ENCODE measurements at places on chromosomes 1 and 21.
A peak's percentile ranks its signal among the peaks of the same experiment; 100 is the strongest.

DNA sequence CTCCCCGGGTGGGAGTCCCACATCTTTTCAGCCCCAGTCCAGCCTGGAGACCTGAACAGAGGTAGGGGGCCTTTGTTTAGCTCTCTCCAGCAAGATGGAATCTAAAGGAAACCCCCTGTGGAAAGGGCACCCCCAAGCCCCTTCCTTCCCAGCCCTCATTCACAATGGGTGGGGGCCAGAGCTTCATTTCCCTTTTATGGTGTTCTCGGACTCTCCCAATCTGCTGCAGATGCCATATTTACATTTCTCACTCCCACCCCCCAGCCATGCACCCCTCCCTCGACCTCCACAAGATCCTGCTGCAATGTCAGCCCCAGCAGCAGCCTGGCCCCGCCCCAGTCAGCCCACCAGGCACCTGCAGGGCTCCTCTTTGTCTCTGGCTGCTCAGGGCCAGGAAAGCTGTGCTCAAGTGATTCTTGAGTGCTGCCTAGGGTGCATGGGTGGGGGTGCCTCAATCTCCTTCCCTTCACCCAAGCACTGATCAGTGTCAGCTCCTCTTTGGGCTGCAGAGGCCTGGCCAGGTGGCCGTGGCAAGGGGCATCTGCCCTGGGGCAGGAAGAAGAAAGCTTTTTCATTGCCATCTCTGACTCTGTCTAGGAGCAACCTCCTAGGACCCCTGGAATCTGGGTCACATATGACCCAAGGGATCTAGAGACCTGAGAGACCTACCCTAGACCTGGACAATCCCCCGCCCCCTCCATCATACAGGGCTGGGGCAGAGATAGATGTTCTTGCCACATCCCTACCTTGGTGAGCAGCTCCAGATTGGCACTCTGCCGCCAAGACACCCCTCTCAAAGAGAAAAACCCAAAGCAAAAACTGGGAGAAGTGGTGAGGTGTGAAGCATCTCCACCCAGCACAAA, 1.7 kb downstream of the KIF21B start:
- DNase-seq: no peak

- no peak for DNase-seq
Measured at GRCh38 chr21:44815852-44816628, 1.8 kb downstream of the SUMO3 start.

GRCh38 chr1:5717031-5717682, 275.1 kb downstream of the NPHP4 start:
- DNase-seq: no peak

DNA sequence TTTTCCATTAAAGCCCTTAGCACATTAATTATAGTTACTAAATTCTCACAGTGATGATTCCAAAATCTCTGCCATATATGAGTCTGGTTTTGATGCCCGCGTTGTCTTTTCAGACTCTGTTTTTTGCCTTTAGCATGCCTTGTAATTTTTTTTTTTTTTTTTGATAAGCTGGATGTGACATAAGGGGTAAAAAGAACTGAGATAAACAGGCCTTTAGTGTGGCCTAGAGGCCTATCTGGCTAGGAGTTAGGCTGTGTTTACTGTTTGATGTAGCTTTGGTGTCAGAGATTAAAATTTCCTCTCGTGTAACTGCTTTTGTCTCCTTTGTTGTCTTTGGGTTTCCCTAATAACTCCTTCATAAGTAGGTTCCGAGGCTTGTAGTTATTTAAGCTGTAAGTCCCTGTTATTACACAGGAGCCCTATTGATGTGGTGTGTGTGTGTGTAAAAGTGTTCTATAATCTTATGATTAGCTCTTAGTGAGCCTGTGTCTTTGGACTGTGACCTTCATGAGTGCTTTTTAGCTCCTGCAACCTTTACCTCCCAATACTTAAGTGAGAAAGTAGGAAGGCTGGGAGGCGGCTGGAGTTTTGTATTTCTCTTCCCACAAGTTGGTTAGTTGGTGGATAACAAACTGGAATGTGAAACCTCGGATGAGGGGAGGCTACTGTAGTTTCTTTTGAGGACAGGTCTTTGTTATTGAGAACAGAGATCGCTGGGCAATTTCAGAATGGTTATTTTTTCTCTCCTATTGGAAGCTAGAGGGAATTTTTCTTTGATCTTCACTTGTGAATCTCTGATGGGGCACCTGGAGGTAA, 19.3 kb downstream of the HS2ST1 start:
- DNase-seq: no peak

DNA sequence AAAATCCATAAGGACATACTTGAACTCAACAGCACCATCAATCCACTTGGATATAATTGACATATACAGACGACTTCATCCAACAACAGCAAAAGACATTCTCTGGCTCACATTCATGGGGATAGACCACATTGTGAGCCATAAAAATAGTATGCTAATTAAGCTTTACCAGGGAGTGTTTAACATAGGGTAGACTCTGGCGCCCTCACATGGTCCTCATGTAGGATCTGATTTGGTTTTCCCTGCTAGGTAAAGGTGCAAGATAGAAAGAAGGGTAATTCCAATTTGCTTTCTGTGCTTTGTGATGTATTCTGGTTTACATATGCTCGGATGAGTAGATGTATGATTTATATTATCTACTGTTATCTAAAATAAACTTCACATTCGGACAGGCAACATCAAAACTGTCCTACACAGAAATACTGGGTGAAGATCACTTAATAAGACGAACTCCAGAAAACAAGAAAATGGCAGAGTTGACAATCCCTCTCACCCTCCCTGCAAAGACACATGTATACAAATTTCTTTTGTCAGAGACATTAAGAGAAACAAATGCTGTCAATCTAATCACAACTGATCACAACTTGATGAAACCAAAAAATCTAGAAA, 27.7 kb downstream of the CR1L start:
- no peak for DNase-seq

DNA sequence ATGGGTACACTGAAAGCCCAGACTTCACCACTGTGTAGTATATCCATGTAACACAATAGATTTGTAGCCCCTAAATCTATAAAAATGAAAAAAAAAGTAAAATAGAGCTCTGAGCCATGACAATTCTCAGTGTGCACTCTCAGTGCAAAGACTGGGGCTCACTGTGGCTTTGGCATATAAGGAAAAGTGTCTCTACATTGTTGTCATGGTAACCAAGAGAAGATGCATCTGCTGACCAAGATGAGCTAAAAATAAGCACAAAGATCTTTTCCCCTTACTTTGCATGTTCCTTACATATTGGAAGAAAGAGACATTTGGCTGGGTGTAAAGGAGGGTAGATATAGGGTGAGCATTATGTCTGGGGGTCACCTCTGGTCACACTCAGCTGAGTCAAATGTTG, 12.0 kb downstream of the PGLYRP4 start:
- DNase-seq: no peak

DNA sequence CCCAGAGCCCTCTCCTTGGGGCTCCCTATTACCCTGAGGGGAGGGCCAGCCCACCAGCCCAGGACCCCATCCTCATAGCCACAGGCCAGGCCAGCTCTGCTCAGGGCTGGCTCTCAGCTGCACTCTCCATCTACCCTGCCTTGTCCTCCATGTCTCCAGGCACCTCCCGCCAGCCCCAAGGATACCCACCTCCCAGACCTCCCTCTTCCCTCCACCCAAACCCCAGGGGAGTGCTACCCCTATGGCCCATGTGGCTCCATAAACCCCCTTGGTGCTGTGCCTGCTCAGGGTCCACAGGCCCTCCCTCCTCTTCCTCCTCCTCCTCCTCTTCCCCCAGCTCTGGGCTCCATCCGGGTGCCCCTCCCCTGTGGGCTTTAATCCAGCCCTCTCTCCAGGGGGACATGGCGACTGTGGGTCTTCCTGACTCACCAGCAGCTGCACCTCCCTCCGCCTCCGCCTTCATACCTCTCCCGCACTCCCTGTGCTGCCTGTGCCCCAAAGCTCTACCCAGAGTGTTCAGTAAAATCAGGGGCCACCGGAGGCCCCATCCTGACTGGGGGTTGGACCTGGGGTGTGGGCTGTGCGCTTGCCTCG, 9.1 kb downstream of the YBEY start:
- DNase-seq: no peak

GRCh38 chr1:205056956-205057568, 14.1 kb downstream of the CNTN2 start:
- no peak for DNase-seq

DNA sequence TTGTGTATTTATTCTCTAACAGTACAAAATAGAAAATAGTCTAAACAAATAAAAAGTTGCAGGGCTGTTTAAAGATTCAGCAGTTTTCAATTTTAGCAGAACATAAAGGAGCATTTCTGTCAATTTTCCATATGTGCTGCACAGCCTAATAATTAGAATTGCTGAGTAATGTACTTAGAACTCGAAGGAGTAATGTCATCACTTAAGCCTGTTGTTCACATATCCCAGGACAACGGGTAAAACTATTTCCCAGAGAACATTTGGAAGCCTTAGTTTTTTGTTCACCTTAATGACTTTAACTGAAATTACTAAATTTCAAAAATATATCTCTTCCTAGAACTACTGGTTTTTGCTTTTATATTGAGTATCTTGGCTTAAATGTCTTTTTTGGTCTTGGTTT, 81.6 kb downstream of the ZP4 start:
- no peak for DNase-seq

DNA sequence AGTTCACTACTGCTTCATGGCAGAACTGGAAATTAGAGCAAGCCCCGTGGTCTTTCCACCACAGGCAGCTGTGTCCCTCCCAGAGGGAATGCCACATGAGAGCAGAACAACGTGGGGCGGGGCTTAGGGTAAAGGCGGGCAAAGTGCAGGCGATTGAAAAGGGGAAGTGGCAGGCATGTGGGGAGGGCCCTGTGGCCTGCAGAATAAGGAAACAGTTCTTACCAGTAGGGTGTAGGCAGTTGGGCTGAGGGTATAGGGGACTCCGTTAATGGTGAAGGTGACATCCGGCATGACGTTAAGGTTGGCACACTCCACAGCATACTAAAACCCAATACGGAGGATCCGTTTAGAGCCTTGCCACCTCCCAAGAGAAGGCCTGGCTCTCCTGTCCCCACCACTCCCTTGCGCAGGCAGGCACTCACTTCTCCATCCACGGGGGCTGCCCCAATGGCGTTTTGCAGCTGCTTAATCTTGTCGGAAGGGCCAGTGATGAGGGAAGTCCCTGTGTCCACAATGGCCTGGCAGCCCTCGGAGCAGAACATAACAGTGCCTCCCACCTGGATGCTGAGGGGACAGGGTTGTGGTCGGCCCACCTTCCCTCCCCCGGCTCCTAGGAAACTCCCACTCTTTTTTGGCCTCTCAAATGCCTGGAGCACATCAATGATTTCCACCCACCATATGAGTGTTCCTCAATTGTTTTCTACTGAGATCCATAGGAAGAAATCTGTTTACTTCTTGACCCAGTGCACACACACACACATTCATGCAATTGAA, 9.1 kb upstream of the RAB7B start:
- peak; percentile 66 for DNase-seq

DNA sequence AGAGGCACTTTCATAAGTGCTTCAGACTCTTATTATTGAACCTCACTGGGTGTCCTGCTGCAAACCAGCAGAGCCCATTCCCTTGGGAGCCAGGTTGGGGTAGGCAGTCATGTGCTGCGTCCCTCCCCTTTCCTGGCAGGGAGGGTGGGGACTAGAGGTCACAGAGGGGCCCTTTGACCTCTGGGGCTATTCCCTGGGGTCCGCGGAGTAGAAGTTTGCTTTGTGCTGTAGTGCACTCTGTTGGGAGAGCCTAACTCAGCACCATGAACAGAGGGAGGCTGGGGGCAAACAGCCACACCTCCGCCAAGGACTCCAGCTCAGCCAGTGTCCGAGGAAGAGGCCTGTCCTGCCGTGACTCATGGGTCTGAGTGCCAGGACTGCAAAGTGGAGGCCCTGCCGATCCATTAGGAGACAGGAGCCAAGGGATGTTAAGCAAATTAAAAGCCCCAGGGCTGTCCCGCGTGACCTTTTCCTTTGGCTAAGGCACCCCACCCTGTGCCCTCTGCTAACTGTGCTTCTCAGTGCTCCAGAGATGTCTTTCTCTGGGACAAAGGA, 3.0 kb upstream of the IGSF21 start:
- DNase-seq: no peak

- peak; percentile 78 for DNase-seq
Measured at GRCh38 chr1:25799935-25800702, at the start of gene SELENON. Gene SELENON (plus strand): TSS chr1:25800193. CDS start chr1:25800231, 38 bp downstream.

- DNase-seq: no peak
Measured at GRCh38 chr1:10508511-10508951, 33.8 kb downstream of the PEX14 start.

DNA sequence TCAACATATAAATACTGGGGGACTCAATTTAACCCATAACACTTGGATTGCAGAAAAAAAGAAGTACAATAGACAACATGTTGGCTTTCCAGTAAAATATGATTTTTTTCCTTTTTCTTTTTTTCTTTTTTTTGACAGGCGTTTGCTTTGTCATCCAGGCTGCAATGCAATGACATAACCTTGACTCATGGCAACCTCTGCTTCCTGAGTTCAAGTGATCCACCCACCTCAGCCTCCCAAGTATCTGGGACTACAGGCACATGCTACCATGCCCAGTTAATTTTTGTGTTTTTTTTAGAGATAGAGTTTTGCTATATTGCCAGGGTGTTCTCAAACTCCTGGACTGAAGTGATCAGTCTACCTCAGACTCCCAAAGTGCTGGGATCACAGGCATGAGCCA, 1512.0 kb upstream of the PRMT6 start:
- no peak for DNase-seq

DNA sequence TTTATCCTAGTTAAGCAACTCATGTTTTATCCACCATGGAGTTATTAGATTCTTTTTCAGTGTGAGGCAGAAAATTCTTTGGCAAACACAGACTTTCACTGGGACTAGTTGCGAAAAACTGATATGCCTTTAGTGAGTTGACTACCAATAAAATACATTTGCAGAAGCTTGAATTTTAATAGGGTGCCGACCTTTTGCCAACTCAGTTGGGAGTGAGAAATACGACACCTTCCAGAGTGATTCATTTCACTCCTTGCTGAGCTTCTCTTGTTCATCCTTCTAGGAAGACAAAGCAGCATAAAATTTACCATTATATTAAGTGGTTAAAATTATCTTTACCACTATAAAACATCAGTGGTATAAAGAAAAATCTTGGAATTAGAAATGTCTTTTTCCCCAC, 1.2 kb upstream of the KRTAP23-1 start:
- no peak for DNase-seq

GRCh38 chr1:6414443-6414844, 5.3 kb downstream of the HES2 start:
- peak; percentile 75 for DNase-seq

DNA sequence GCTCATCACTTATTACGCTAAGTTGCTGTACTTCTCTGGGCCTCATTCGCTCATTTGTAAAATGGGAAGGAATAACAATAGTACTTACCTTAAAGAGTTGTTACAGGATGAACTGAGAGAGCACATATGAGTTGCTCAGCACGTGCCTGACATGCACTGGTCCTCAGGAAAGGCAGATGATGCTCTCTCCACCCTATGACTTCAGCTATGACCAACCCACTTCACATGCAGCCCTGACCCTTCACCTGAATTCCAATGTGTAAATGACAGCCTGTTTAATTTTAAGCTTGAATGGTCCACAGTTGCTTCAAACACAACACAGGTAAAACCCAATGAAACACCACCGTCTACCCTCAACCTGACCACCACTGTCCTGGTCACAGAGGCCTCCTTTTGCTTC, 32.9 kb downstream of the GADD45A start:
- no peak for DNase-seq

GRCh38 chr1:232416026-232416568, 213.8 kb downstream of the SIPA1L2 start:
- no peak for DNase-seq

- no peak for DNase-seq
Measured at GRCh38 chr1:98119796-98120195, 199.0 kb upstream of the DPYD start.

- no peak for DNase-seq
Measured at GRCh38 chr1:96945509-96946084, 224.0 kb downstream of the PTBP2 start.

- no peak for DNase-seq
Measured at GRCh38 chr1:9320520-9321479, 28.1 kb downstream of the SPSB1 start.
